ENCODE measurements at places on chromosomes 3 and 15. TPM values are rescaled to one million over a fixed set of nuclear protein-coding genes. Genes with fewer than 3 reads are reported as not detected.

DNA sequence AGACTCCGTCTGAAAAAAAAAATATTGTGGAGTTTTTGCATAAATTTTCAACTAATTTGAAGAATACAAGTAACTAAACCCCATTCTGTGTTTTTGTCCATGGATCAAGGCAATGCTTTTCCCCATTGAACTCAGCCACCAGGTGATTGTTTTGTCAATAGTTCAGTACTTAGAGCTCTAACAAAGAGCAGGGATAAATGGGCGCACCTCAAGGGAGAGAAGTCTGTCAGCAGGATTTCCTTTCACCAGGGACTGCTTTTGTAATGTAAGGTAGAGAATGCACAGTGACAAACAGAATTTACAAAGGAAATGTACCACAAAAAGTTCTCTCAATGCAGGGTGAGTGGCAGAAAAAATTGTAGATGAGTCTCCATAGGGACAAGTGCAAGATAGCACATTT, 10.8 kb upstream of the ATP13A5 start:
- DNase-seq = no peak
- 0 out of 2 replicates have a peak, but pooled peaks cover 3% of the 10 kb centered on the region for H3K36me3 ChIP-seq
- peaks cover 54% of the 10 kb centered on the region for H3K4me1 ChIP-seq
- peak overlapping the region; percentile 16 for H3K4me3 ChIP-seq

- H3K27ac ChIP-seq = no peak overlapping the region
- H3K36me3 ChIP-seq = no peaks in the 10 kb centered on the region
- no peak for DNase-seq
Measured at GRCh38 chr3:81293156-81293555, 468.3 kb downstream of the GBE1 start.

DNA sequence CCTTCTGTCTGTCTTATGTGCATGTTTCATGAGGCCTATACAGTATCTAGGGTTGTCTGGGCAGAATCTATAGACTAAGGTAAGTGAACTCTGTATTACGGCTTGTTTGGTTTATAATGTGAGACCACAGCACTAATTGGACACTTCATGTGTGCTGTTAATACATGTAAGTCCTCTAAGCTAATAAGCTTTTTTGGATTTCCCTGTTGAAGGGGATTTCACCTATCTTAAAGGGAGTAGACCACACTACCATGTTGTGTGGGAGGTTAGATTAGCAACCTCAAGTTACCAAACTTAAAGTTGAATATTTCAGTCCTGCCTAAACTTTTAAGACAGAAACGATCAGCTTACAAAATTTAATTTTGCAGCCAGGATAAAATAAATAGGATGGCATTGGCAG, 189.8 kb upstream of the GOLIM4 start:
- H3K4me3 ChIP-seq = no peak overlapping the region
- H3K4me1 ChIP-seq = peaks cover 30% of the 10 kb centered on the region
- no peaks in the 10 kb centered on the region for H3K27me3 ChIP-seq
- no peaks in the 10 kb centered on the region for H3K36me3 ChIP-seq
- no peak overlapping the region for H3K27ac ChIP-seq
- DNase-seq = no peak

DNA sequence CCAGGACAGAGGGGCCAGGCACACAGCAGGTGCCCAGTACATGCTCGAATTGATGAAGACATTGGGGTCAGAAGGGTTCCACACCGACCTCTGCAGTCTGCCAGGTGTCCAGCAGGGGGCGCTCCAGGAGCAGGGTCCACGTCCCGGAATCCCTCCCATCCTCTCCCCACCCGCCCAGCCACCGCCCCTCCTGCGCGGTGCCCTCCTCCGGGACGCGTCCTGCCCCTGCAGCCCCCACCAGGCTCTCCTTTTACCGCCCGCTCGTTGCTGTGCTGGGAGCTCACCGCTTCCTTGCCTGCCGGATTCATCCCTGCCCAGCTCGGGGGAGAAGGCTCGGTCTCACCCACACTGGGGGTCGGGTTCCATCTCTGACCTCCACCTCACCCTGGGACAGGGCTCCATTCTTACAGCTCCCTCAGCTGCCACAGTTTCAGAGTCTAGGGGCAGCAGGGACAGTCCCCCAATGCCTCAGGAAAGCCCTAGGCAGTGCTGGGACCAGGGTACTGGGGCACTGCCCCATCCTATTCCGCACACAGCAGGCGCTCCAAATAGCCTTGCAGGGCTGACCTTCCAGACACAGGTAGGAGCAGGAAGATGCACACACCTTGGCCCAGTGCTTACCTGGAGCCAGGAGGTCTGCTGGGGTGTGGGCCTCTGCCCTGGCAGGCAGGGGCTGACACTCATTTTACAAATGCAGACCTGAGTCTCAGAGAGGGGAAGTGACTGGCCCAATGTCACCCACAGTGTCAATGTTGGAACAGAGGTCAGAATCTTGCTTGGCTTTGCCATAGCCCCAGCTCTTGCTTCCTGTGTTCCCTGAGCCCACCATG, 31.0 kb downstream of the GRIP2 start:
- H3K4me3 ChIP-seq = peak overlapping the region; percentile 70
- peaks cover 9% of the 10 kb centered on the region for H3K4me1 ChIP-seq
- no peaks in the 10 kb centered on the region for H3K27me3 ChIP-seq
- H3K36me3 ChIP-seq = no peaks in the 10 kb centered on the region
- H3K27ac ChIP-seq = no peak overlapping the region

- no peak overlapping the region for H3K27ac ChIP-seq
- H3K4me1 ChIP-seq = no peaks in the 10 kb centered on the region
- DNase-seq = no peak
Measured at GRCh38 chr3:106371221-106371970, 502.6 kb upstream of the CBLB start.

- H3K4me3 ChIP-seq = no peak overlapping the region
- no peak for DNase-seq
- peaks cover 13% of the 10 kb centered on the region for H3K36me3 ChIP-seq
- no peak overlapping the region for H3K27ac ChIP-seq
- no peaks in the 10 kb centered on the region for H3K27me3 ChIP-seq
Measured at GRCh38 chr3:89038869-89039268, 68.6 kb upstream of the EPHA3 start.

- no peaks in the 10 kb centered on the region for H3K4me1 ChIP-seq
- H3K36me3 ChIP-seq = no peaks in the 10 kb centered on the region
Measured at GRCh38 chr3:53566461-53567145, 72.2 kb downstream of the CACNA1D start.

GRCh38 chr3:185153861-185154629, 1.2 kb upstream of the C3orf70 start:
- no peak overlapping the region for H3K4me3 ChIP-seq
- no peak overlapping the region for H3K27ac ChIP-seq
- DNase-seq = peak; percentile 33
- no peaks in the 10 kb centered on the region for H3K36me3 ChIP-seq
- peaks cover 42% of the 10 kb centered on the region for H3K27me3 ChIP-seq

GRCh38 chr3:170007031-170007663, 30.6 kb upstream of the GPR160 start:
- H3K4me3 ChIP-seq = no peak overlapping the region
- no peaks in the 10 kb centered on the region for H3K27me3 ChIP-seq
- H3K36me3 ChIP-seq = no peaks in the 10 kb centered on the region
- no peak for DNase-seq
- H3K27ac ChIP-seq = no peak overlapping the region

- no peak overlapping the region for H3K27ac ChIP-seq
- no peak overlapping the region for H3K4me3 ChIP-seq
- no peaks in the 10 kb centered on the region for H3K27me3 ChIP-seq
- DNase-seq = peak; percentile 14
Measured at GRCh38 chr3:134904776-134905646, 110.0 kb downstream of the EPHB1 start.

GRCh38 chr15:59399465-59400102, 26.9 kb upstream of the MYO1E start:
- peaks cover 38% of the 10 kb centered on the region for H3K4me1 ChIP-seq
- peaks cover 72% of the 10 kb centered on the region for H3K27me3 ChIP-seq
- H3K36me3 ChIP-seq = no peaks in the 10 kb centered on the region
- no peak for DNase-seq

DNA sequence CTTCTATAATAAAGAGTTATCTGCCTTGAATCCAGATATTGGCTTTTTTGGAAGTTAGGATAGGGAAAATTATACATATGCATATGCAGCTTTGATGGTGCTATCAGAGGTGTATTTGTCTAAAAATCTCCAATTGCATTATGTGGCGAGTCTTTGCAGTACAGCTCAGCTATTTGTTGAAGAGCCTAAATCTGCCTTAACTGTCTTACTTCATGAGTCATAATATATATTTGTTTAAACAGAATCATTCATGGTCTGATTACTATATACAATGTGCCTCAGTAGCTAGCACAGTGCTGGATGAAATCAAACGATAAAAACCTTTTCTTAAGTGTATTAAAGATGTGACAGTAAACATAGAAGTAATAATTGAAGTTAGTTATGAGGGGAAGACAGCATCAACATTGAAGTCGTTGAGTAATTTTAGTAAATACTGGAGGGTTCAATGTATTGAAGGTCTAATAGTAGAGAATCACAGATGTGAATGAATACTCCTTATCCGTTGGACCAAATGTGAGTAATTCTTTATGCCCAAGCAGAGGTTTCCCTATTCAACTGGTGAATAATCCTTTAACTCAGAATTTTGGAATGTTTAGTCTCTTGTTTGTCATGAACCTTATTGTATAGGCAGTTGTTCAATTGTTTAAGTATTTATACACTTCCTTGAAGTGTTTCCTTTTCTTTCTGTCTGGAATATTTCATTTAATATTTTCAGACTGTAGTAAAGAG, 74.8 kb upstream of the NAALADL2 start:
- no peaks in the 10 kb centered on the region for H3K27me3 ChIP-seq
- H3K4me3 ChIP-seq = no peak overlapping the region
- no peaks in the 10 kb centered on the region for H3K4me1 ChIP-seq
- H3K36me3 ChIP-seq = no peaks in the 10 kb centered on the region

DNA sequence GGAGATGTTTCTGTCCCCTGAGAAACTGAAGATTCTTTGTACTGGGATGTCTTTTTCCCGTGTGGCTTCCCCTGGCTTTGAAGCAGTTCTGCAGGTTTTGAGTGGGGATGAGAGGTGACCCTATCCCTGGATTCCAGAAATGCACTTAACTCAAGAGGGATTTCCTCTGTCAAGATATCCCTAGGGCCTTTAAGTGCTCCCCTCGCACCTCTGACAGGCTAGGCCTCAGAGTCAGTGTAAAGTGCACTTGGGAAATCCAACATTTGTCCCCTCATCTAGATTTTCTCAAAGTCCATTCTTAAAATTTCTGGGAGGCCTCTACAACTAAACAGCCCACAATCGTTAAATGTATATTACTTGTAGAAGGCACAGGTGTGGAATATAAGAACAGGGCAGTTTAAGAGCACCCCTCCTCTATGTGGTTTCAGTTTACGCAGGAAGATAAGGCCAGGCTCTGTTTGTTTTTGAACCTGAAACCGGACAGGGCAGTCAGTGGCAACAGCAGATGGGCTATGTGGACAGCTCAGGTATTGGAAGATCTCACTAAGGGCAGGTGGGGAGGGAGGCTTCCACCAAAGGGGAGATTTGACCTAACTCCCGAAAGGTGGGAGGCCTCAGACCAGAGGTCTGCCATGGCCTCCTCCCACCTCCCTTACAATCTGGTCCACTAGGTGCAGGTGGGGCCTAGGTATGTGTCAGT, 4.8 kb downstream of the C3orf52 start:
- peak overlapping the region; percentile 31 for H3K27ac ChIP-seq
- H3K4me3 ChIP-seq = no peak overlapping the region
- H3K4me1 ChIP-seq = peaks cover 63% of the 10 kb centered on the region
- H3K36me3 ChIP-seq = no peaks in the 10 kb centered on the region

DNA sequence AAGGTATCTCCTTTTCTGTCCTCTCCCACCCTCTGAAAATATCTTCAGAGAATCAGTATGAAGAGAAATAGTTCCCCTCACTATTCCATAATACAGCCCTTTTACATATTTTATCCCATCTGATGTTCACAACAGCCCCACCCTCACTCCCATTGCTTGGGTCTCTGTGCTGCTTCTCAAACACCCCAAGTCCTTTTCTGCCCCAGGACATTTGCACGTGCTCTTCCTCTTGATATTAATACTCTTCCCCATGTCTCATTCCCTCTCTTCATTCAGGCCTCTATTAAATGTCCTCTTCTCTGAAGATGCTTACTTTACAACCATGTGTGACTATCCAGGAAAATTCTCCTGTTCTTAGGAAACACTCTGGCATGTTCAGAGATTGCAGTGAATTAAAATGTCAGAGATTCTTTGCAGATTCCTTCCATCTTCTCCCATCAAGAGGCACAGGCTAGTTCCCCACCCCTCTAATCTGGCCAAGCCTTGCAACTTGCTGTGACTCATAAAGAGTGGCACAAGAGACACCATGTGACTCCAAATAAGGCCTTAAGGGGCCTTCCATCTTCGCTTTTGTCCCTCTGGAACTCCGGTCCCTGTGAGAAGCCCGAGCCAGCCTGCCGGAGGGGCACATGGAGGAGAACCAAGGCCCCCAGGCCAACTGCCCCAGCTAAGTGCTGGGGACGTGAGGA, 128.5 kb downstream of the CHSY1 start:
- H3K4me3 ChIP-seq = no peak overlapping the region
- H3K27me3 ChIP-seq = no peaks in the 10 kb centered on the region
- H3K4me1 ChIP-seq = peaks cover 45% of the 10 kb centered on the region
- H3K27ac ChIP-seq = no peak overlapping the region
- no peak for DNase-seq

DNA sequence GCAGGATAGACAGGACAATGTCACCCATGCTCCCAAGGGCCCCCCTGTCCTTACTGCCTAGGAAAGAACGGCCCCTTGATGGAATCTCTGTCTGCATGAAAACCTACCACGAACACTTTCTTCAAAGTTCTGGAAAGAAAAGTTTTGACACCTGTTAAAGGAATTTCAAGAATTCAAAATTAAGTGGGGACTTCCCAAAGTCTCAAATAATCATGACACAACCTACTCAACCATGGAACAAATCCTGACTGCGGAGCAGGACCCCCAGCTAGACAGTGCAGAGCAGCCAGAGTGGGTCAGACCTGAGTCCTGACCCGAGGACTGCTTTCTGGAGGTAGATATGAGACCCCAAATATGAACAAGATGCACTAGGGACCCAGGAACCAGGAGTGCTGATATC, 245.3 kb upstream of the NSMCE3 start:
- H3K27ac ChIP-seq = no peak overlapping the region
- no peaks in the 10 kb centered on the region for H3K27me3 ChIP-seq
- H3K4me3 ChIP-seq = no peak overlapping the region

- DNase-seq = no peak
- no peaks in the 10 kb centered on the region for H3K27me3 ChIP-seq
- H3K27ac ChIP-seq = no peak overlapping the region
- H3K4me1 ChIP-seq = no peaks in the 10 kb centered on the region
- H3K4me3 ChIP-seq = no peak overlapping the region
Measured at GRCh38 chr3:180646187-180646790, 33.0 kb downstream of the CCDC39 start.

DNA sequence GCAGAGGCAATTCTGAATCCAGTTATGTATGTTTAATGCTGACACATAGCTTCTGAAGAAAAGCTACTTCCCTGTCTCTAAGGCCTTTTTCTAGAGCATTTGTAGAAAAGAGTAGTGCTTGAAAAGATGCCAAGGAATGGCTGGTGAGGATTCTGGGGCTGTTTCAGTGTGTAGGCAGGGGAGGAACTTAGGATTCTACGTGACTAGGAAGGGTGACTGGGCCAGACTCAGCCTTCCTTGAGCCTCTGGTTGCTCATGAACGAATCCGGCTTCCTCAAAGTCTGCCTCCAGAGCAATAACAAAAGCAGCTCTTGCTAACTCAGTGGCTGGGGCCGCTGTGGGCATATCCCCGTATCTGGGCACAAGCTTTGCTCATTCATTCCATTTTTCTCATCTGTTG, 104.8 kb upstream of the WNT5A start:
- peaks cover 57% of the 10 kb centered on the region for H3K4me1 ChIP-seq
- no peak for DNase-seq
- no peaks in the 10 kb centered on the region for H3K36me3 ChIP-seq
- H3K27me3 ChIP-seq = no peaks in the 10 kb centered on the region
- H3K4me3 ChIP-seq = no peak overlapping the region

BTBD1 gene
- total RNA-seq = 34.2 TPM

CCDC54 gene
- not detected for total RNA-seq

PLA2G4D gene
- total RNA-seq = 0.07 TPM

SLC28A2 gene
- not detected for total RNA-seq

TEX9 gene
- 12.2 TPM for total RNA-seq

ZDHHC19 gene
- 5.2 TPM for total RNA-seq

GLDN gene
- 0.77 TPM for total RNA-seq

RNF123 gene
- 45.5 TPM for total RNA-seq

TMCO5A gene
- total RNA-seq = not detected

Data from WTC11 (cell line).